ENCODE measurements at places on chromosomes 7 and 10. TPM values are rescaled to one million over a fixed set of nuclear protein-coding genes. Genes with fewer than 3 reads are reported as not detected.

Gene AGR3
- total RNA-seq: not detected

Gene MEST
- 66.4 TPM for total RNA-seq

Gene RELN
- total RNA-seq: 1.2 TPM

Gene MNX1
- 2.1 TPM for total RNA-seq

Gene ARHGEF5
- total RNA-seq: 34.5 TPM

Gene CALHM1
- total RNA-seq: not detected

Gene MMP21
- total RNA-seq: not detected

Gene GIMAP8
- not detected for total RNA-seq

Gene SLF2
- 22.0 TPM for total RNA-seq

Gene MEOX2
- total RNA-seq: not detected

Gene TLX1
- total RNA-seq: not detected

Gene CYP2C19
- total RNA-seq: not detected

- DNase-seq: peak; percentile 29
Observed at GRCh38 chr7:85851571-85852193, 664.8 kb upstream of the SEMA3D start.

DNA sequence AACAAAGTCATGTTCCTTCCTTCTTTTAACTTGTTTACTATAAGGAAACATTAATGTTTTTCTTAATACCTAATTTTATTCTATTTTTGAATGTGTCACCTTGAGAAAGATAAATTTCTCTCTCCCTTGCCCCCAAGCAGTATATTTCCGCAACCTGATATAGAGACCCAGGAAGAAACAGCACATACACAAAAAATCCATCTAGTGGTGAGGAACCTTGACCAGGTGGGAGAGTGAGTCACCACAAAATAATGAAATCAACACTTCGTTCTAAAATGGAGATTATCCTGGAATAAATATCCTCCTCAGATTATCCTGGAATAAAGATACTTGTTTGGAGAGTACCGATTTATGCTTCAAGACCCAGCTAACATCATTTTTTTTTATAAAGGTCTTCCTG lies 232.9 kb upstream of the PTN start:
- no peak for DNase-seq

DNA sequence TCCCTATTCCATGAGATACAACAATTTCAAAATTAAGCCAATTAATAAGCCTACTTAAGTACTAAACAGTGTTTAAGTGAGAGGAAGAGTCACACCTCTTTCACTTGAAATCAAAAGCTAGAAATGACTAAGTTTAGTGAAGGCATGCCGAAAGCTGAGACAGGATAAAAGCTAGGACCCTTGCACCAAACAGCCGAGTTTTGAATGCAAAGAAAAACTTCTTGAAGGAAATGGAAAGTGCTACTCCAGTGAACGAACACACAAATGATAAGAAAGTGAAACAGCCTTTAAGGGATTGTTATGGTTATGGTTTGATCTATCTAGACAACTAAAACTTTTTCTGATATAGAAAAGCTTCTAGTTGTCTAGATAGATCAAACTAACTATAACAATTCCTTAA lies 135.4 kb upstream of the KMT2E start:
- DNase-seq: no peak

GRCh38 chr10:85902051-85902450 lies 464.5 kb downstream of the GRID1 start:
- no peak for DNase-seq

DNA sequence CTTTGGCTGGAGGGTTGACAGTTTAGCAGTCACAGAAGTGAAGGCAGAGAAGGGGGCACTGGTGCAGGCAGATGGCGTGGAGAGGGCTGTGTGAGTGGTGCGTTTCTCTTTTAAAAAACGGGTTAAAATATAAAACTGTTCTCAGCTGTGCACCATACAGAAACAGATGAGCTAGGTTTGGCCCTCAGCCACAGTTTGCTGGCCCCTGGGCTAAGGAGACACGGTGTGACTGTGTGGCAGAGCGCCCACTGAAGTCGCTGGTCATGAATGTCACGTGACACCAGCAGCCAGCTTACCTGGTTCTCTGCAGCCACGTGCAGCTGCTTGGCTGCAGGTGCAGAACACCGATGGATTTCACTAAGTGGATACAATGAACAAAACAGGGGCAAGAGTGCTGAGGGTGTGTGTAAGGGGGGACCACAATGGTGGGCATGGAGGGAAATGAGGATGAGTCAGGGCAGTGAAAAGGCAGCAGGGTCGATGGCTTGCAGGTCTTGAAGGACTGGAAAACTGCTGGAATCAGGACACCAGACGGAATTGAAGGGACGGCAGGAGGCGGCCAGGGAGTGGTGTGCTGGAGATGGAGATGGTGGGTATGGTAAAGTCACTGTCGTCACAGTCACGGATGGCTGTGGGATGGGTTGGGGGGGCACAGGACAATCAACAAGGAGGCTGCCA lies 7.4 kb downstream of the ZNF746 start:
- no peak for DNase-seq

- no peak for DNase-seq
Observed at GRCh38 chr10:31758495-31758894, 170.1 kb downstream of the ARHGAP12 start.

- no peak for DNase-seq
Observed at GRCh38 chr7:112833082-112833481, 42.9 kb upstream of the TMEM168 start.

- no peak for DNase-seq
Observed at GRCh38 chr7:120413164-120413563, 140.2 kb downstream of the KCND2 start.

DNA sequence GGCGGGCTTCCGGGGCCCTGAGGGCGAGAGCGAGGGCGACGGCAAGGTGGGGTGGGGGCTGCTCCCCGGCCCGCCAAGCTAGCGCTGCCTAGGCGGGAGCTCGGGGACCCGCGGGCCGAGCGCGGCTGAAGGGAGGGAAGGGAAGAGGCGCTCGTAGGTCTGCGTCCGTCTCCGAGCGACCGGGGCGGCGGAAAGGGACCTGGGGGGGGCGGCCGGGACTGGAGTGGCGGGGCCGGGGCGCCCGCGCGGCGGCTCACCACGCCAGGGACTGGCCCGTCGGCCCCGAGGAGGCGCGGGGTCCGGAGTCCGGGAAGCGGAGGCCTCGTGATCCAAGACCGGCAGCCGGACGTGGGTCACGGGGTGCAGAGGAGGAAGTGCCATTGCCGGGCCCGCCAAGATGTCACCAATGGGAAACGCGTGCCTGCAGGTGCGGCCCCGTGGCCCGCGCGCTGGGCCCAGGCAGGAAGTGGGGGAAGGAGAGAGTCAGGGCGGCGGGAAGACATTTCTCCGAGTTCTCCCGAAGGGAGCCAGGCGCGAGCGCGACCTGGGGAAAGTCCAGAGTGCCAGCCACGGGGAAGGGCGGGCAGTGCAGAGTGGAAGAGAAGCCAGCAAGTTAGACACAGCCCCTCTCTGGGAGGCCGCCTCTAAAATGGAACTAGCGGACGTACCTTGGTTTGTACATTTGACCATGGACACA lies 11.9 kb downstream of the HNRNPF start:
- no peak for DNase-seq

GRCh38 chr10:3385487-3385886 lies 212.9 kb upstream of the PITRM1 start:
- DNase-seq: no peak

DNA sequence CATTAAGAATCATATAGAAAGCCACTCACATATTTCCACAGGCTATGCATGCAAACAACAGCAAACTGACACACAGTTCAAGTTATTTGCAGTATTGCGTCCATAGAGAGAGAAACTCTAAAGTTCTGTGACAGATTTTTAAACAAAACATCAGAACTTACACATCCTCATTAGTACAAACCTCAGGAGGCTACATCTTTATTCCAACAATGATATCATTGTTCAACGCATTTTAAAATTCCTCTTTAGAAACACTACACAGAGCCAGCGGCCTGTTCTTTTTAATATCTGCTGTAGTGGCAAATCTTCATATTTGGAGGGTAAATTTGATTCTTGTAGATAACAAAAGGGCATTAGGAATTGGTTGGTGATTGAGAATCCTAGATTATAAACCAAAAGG lies 55.9 kb upstream of the NFE2L3 start:
- no peak for DNase-seq

DNA sequence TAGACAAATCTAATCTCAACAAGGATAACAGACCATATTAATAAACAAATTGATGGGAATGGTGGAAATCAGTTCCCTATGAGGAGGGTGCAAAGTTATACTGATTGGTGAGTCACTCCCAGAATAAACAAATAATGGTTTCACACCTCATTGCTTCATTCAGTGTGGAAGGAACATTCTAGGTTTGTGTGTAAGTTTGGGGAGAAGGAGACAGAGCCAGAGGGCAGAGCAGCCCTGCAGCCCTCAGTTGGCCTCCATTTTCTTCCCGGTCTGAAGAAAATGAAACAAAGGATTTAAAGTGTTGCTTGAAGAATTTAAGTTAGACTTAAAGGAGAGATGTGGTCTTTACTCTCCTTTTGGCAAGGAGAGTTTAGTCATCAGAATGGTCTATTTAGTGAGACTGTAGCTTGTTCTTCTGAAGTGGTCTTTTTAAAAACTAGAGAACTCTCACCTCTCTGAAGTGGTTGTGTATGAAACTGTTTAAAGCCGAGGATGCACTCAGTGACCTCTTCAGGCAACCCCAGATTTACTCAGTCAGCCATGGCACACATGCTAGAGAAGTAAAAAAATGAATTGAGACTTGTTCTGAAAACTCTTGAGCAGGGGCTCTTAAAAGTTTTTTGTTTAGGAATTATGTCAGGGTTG lies 27.2 kb downstream of the IKZF1 start:
- peak; percentile 18 for DNase-seq

GRCh38 chr7:106820321-106821217 lies 44.5 kb upstream of the PIK3CG start:
- no peak for DNase-seq

- no peak for DNase-seq
Observed at GRCh38 chr7:134612197-134612596, 34.5 kb upstream of the BPGM start.

GRCh38 chr10:27620430-27621397 lies 116.6 kb downstream of the RAB18 start:
- DNase-seq: no peak

- DNase-seq: no peak
Observed at GRCh38 chr7:151385626-151386300, 24.1 kb downstream of the WDR86 start.

DNA sequence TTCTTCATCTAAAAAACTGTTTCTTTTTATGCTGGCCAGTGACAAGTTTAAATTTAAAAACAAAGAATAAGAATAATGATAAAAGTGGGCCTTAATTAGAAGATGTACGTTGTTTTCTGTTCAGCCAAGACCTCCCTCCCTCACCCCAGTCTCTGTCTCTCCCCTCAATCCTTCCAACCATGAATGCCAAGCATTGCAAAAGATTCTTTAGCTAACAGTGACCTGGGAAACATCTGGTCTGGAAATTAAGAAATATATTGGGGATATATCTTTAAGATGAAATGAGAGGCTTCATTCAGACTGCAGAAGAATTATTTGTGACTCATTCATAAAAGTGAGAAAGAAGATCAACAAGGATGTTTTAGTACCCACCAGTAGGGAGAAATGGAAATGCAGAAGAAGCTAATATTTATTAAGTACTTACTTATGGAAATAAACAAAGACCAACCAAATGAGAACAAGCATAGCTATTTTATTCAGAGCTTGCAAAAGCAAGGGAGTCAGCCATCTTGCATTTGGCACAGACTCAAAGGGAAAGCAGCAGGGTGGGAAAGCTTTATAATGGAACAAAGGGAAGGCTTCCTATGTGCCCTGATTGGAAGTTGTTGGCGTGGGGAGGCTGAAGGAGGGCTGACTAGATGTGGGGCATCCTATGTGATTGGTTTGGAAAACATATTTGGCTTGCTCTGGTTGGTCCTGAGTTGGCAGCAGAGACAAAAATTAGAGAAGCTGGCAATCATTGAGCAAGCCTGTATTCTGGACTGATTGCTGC lies 595.4 kb upstream of the GHITM start:
- DNase-seq: no peak

DNA sequence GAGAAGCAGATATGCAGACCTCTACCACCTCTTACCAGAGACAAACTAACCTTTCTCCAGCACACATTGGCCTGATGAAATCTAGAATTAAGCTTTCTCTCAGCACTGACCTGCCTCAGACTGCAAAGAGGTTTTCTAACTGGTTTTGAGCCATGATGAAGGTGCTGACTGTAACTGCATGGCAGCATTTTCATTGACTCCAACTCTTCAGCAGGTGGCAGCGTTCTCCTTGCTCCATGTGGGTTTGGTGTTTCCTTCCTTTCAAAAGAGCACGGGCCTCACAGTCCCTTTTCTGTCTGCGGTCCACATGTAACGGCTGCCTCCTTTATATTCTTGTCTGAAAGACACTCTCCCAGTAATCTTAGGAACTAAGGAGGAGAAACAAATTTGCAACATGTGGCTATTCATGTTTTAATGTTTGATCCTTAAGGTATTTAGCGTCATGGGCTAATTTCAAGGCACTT lies 12.6 kb downstream of the KLLN start:
- no peak for DNase-seq

- no peak for DNase-seq
Observed at GRCh38 chr7:105664816-105665525, 83.7 kb upstream of the EFCAB10 start.

GRCh38 chr10:93993782-93994437 lies at the start of gene PLCE1:
TSS of gene PLCE1 (plus strand) at chr10:93993931. CDS start at chr10:94031047, 37,116 bp downstream.
- no peak for DNase-seq

DNA sequence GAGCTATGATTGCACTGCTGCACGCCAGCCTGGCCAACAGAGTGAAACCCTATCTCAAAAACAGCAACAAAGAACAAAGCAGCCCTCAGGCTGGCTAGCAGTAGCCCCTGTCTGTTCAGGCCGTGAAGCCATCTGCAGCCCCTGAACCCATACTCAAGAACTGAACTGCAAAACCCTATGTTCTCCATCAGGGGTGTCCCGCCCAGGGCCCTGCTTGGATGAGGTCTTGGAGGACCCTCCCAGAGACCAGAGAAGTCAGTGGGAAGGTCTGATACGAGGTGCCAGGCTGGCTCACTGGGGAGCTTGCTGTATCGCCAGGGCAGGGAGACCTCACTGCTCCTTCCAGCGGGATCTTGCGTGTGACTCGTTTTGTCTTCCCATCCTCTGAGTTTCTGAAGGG lies 39.3 kb downstream of the RBM17 start:
- no peak for DNase-seq

DNA sequence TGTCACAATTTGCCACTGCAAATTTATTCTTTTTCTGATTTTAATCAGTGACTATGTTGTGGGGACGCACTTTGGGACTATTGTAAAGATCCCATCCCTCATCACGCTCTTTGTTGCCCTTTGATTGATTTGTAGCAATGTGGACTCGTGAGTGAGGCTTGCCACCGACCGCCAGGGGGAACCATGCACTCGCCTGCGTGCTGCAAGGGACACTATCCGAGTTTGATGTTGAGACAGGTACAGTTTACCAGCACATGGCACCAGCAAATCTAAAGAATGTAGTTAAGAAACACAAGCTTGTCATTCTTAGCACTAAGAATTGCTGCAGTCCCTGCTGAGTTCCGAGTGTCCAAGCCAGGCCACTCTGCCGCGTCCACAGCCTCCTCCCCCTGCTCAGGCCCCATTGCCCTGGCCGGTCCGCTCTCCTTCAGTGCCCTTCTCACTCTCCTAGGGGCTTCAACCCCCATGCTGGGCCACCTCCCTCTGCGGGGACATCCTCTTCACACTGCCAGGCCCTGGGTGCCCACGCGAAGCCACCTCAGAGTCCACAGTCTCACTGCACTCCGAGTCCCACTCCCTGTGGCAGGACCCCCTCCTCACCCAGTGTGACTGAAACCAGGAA lies 2.0 kb upstream of the SFTPA2 start:
- no peak for DNase-seq

GRCh38 chr7:155317114-155317434 lies 19.4 kb downstream of the INSIG1 start:
- DNase-seq: no peak

Measured in epithelial cell of proximal tubule (primary cell).